Stimulated activated CD8-positive, alpha-beta memory T cell treated with anti-CD3 and anti-CD28 coated beads, Interleukin-15, amount 100 ng/mL, for 24 hours (primary cell): ENCODE measurements at places on chromosomes 5 and 9.

DNA sequence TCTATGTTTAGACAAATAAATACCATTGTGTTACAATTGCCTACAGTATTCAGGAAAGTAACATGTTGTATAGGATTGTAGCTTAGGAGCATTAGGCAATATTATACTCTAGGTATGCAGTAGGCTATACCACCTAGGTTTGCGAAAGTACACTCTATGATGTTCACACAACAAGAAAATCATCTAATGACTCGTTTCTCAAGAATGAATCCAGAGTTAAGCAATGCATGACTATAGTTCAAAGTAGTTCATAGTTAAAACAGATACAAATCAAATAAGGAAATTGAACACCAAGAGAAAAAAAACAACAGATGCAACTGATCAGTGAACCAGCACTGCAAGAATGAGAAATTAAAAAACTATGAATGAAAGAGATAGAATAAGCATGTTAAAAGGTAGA, 27.6 kb upstream of the ABLIM3 start:
- DNase-seq: no peak

GRCh38 chr9:95903398-95903797, 27.9 kb downstream of the ERCC6L2 start:
- DNase-seq: no peak

- DNase-seq: no peak
Observed at GRCh38 chr9:138058181-138058580, 180.6 kb downstream of the CACNA1B start.

GRCh38 chr9:132040808-132041207, 38.9 kb downstream of the MED27 start:
- DNase-seq: no peak

GRCh38 chr5:6780802-6781391, 67.7 kb downstream of the TENT4A start:
- DNase-seq: no peak
